ENCODE measurements at places on chromosomes 1 and 21.

GRCh38 chr1:183842795-183843144 is 37.9 kb downstream of the RGL1 start:
- DNase-seq = no peak

- no peak for DNase-seq
Measured at GRCh38 chr1:206455666-206456344, 14.5 kb upstream of the IKBKE start.

GRCh38 chr1:108316545-108316944 is 72.7 kb upstream of the NBPF4 start:
- no peak for DNase-seq

GRCh38 chr1:206505702-206506355 is 1.5 kb upstream of the RASSF5 start:
- DNase-seq = no peak

DNA sequence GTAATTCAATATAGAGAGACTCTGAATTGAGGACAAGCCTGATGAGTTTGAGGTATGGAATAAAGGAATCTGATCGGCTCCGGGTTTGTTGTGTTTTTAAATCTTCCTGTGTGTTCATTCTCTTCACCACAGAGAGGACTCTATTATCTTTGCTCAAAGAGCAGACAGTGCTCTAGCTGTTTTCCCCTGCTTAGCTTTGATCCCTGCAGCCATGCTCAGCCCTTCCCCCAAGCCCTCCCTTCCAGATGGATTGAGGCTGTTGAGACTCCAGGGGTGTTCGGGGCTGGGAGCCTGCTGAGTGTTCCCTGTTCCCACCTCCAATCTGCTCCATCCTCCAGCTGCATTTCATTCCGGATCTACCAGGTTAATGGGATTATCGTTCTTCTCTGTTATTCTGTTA is 74.2 kb upstream of the CXADR start:
- no peak for DNase-seq

- DNase-seq = no peak
Measured at GRCh38 chr21:37799211-37800056, 116.8 kb downstream of the KCNJ6 start.

Measured in CD4-positive, alpha-beta T cell treated with Interleukin-17A for 1 hour (primary cell).